ENCODE measurements at places on chromosomes 5 and 9.

DNA sequence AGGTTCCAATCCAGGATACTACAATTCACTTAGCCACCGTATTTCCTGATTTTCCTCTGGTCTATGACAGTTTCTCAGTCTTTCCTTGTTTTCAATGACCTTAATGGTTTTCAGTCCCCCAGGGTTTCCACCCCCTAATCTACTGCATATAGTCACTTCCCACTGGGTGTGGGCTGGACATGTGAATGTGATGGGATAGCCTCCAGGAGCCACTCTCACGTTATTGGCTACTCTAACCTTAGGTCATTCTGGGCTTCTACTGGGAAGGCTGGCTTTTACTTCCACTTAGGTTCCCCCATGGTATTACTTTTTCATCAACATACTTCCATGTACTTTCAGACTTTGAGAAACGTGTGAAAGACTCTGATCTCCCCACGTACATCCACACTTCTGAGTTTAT is 46.5 kb downstream of the ISOC1 start:
- no peak for DNase-seq

DNA sequence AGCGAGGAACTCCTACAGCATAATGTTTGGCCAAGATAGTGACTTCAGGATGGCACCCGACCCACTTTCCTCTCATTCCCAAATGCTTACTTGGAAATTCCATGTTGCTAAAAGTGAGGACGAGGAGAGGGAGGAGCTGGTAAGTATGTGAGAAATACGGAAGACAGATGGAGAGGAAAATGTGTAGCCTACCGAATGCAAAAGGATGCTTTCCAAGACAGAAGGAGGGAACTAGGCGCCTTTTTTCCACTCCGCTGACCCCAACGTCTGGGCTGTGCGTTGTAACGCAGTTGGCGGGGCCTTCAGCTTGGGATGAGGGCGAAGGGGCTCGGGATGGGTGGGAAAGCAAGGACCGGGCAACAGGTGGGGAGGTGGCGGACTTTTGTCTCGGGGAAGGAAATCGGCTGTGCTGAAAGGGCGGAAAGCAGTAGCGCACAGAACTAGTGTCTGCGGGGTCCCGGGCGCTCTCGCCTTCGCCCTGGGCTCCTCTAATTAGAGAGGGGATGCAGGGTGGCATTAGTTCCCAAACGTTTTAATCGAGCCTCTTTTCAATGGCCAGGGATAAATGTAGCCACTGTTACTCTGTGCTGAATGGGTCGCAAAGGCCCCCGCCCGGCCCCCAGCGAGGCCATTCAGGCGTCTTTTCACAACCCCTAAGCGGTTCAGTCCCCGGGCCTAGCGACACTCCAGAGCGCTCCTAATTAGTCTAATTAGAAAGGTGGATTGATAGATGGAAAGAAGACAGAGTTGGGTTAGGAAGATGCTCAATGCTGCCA is 12.6 kb downstream of the FOXD1 start:
- no peak for DNase-seq

DNA sequence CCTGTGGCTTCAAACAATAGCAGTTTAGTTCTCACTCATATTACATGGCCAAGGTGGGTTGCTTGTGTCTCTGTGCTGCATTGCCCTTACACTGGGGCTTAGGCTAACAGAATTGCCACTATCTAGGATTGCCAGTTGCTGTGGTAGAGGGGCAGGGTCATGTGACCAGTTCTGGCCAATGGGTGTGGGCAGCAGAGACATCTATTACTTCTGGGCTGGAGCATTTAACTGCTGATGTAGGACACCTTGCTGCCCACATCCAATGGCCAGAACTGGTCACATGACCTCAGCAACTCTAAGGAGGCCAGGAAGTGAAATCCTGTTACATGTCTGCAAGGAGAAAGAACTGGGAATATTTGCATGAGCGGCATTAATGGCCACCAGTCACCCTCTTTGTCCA is 199.3 kb downstream of the C9orf152 start:
- DNase-seq, result no peak

- peak; percentile 62 for DNase-seq
These were observed 134.4 kb downstream of the AOPEP start for GRCh38 chr9:94860678-94861588.

- no peak for DNase-seq
These were observed 19.8 kb downstream of the GLT6D1 start for GRCh38 chr9:135619599-135619886.

DNA sequence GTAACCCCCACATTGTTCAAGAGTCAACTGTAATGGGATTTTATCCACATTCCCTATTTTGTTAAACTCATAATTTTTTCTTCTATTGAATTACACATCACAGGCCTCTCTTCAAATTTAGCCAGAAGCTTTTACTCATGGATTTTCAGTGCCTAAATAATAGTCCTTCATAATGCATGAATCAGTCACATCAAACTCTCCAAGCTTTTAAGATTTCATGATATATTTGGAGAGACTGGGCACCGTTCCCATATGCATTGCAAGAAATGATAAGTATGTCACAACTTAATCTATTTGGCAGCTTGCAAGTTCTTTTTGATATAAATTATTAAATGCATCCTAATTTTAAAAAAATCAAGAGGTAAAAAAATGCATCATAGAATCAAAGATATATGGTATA is 465.9 kb downstream of the DMAC1 start:
- no peak for DNase-seq

- DNase-seq, result no peak
These were observed 7.5 kb downstream of the NREP start for GRCh38 chr5:111749303-111750026.

DNA sequence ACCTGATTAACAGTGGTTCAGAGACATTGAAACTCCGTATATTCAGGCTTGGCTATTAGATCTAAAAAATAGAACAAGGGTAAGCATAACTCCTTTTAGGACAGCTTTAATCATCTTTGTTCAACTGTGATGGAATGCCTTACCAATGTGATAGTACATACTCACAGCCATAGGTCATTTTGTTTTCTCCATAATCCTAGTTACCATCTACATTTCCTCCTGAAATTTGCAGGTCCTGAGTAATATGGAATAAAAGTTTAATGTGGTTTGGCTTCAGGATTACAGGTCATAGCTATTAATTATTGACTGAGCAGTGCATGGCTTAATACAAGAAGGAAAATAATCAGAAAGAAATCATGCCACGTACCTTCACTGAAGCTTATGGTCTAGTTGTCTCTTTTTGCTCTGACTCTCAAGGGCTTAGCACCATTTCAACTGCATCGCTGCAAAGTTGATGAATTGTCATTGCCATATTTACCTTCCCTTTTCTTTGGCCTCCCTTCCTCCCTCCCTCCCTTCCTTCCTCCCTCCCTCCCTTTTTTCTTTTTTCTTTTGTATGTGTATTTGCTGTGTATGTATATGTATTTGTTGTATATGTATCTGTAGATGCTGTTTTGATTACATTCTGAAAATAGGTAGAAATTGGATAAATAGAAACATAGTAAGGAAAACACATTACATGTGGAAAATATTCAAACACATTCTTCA is 250.9 kb upstream of the ZNF608 start:
- no peak for DNase-seq

GRCh38 chr9:134178768-134179551 is 14.6 kb upstream of the RNU6ATAC start:
- DNase-seq, result no peak

DNA sequence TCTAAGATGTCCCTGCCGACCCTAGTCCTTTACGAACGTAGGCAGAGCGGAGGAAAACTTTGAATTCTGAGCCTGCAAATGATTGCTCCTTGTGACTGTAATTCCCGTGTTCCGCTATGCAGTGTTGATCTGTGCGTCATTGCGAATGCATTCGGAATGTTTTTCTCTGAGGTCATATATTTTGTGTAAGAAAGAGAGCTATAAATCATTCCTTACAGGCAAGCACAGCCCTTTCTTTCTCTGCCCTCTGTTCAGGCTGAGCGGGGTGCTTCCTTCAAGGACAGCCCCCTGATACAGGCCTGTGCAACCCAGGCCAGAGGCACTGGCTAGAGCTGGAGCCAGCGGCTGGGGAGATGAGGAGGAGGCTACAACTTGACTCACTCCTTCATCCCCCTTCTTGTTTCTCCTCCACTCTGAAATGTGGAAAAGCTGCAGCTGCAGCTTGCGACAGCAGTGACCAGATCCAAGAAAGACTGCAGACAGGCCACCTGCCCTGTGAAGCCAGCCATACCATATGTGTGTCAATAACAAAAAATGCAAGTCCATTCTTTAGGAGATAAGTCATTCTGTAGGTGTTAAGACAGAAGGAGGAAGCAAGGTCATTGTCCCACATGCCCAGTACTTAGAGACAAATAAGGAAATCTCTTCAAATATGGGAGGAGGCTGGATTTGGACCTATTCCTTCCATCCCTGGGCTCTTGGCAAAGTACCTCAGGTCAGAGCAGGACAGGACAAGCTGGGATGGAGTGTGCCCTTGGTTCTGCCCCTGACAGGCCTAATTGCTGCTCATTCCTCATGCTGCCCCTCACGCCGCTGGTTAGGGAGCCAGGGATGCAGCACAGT is 345.7 kb upstream of the WWC1 start:
- no peak for DNase-seq

- no peak for DNase-seq
These were observed 14.5 kb downstream of the CXXC5 start for GRCh38 chr5:139662617-139663016.

DNA sequence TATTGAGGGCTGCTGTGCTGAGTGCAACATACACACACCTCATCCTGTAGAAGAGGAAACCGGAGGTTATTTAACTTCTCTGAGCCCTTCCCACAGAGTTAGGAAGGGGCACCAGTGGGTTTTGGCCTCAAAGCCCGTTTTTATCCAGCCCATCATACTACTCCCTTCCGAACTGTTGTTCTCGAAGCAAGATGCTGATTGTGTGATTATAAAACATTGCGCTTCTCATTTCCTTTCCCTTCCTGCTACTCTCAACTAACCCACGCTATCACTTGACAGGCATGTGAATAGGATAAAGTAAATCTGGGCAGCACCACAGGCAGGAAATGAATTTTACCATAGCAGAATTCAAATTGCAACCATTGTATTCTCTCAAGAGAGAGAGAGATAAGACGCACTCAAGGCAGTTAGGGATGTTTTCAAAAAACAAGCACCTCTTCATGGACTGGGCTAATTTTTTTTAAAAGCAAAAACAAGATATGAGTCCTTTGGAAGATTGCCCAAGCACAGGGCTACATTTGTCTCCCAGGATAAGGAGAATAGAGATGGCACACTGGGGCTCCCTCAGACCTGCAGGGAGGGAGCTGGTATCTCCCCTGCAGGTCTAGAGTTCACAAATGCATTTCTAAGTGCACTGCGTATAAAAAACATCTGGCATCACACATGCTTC is 52.6 kb downstream of the GNA14 start:
- DNase-seq, result no peak

DNA sequence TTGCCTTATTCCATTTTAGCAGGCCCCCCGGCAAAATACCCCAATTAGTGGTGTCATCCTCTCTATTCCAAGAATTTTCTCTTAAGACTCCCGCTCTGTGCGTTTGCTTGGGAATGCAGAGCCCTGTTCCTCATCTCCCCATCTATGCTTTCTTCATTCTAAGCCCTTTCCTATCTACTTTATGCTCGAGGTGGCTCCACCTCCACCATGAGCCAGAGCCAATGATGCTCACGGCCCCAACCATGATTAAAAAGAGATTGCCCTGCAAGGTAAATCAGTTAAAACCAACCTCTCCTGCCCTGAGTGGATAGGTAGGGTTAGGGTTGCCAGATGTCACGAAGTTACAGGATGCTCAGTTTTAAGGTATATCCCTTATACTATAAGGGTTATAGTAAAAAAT is 677 bp upstream of the TXNDC15 start:
- peak; percentile 27 for DNase-seq

- DNase-seq, result peak; percentile 61
These were observed 14.3 kb upstream of the NR4A3 start for GRCh38 chr9:99807276-99807852.

GRCh38 chr5:35939639-35940038 is 1.2 kb upstream of the CAPSL start:
- DNase-seq, result no peak

- no peak for DNase-seq
These were observed 706.7 kb upstream of the PTPRD start for GRCh38 chr9:11319538-11319937.

DNA sequence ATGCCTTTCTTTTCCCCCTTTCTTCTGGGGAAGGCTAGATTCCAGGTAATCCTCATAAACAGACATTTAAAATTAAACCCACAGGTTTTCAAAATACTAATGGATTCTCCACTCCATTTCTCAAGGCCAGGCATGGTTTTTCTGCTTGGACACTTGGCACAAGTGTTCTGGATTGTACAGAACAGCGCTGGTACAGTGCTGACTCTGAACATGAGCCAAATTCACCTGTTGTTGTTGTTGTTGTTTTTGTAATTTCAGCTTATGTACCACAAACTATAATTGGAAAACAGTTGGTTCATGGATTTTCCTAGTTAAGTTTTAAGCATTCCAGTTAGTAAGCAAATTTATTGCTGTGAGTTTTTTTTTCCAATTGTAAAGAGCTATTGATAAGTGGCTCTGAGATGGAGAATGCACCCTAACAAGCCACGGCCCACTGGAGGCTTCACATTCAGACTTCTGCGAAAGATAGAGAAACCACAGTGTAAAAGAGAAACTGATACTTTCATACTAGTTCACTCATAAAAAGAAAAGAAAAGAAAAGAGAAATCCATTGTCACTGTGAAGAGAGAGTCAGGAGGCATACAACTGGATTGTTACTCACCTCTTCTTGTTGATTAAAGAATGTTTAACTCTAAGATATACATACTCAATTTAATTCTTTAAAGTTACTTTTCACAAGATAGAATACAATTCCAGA is 16.2 kb upstream of the ITGA1 start:
- DNase-seq, result peak; percentile 50

DNA sequence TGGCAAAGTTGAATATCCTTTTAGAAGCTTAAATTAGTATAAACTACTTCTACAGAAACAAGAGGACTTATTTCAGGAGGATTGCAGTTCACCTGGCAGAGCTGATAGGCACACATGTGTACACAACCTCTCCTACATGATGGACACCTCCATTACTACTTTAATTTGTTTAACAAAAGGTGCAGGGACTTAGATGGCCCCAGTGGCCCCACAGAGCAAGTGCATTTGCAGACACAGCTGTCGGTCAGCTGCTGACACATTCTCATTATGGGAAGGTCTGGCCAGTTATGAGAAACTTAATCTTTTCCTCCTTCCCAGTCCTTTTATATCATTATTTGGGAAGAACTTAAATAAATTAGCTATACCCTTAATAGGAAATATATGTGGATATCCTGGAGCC is 28.3 kb downstream of the TDRD7 start:
- no peak for DNase-seq

- DNase-seq, result no peak
These were observed 378.3 kb downstream of the KCTD16 start for GRCh38 chr5:144548936-144549335.

DNA sequence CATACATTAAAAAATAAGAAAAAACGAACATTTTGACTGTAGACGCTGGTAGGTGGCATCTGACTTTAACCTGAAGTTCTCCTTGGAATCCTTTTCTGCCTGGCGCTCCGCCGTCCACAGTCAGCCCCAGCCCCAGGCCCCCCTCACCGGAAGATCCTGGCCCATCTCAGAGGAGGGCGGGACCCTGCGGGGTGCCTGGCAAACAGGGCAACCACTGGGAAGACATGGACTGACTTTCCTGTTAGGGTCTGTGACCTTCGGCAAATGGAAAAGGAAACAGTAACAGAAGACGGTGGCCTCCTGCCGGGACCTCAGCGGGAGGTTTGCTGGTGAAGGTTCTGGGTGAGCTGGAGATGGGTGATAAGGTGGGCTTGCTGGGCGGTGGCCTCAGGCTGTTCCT is 11.7 kb upstream of the EGR1 start:
- DNase-seq, result no peak

Data from stimulated activated CD4-positive, alpha-beta T cell treated with anti-CD3 and anti-CD28 coated beads, Interleukin-1b, Interleukin-23, amount 100 ng/mL, for 48 hours (primary cell).